ENCODE measurements at places on chromosomes 2 and 18.

DNA sequence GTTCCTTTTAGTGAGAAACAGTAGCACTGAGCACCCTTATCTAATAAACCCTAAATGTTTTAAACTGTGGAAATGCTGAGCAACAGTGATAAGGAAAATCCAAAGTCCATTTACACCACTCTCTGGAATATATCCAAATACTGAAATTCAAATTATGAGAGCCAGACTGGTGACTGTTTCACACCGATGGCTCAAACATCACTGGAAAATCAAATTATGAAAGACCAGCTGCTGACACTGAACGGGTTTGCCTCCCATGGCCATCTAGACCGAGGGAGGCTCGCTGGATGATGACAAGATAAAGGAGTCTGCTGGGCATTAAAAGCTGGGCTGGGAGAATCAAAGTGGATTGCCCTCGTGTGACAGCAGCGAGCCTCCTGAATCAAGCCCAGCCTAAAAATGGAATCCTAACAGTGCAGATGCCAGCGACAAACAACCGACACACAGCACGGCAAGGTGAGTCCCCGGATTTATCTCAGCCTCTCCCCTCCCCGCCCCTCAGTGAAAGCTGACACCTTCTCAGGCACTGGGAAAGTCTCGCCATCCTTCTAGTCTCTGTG lies 30.3 kb downstream of the SERPINE2 start:
- DNase-seq: peak; percentile 23

DNA sequence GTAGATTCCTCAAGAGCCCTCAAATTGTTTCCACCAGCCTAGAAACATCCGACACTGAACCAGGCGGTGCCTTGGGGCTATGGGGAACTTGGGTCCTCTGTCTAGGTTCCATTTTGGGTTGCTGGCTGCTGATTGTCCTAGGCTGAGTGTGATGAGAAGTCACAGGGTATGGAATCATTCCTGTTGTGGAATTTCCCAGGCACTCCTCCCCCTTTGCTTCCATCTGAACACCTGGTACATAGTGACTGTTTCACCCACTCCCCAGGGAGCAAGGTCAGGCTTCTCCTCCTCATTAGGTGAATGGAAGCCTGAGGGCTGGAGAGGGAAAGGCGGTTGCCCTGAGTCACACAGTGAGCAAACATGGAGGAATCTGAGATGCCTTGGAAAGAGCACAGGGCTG lies 4.5 kb downstream of the KIF3C start:
- DNase-seq: no peak

DNA sequence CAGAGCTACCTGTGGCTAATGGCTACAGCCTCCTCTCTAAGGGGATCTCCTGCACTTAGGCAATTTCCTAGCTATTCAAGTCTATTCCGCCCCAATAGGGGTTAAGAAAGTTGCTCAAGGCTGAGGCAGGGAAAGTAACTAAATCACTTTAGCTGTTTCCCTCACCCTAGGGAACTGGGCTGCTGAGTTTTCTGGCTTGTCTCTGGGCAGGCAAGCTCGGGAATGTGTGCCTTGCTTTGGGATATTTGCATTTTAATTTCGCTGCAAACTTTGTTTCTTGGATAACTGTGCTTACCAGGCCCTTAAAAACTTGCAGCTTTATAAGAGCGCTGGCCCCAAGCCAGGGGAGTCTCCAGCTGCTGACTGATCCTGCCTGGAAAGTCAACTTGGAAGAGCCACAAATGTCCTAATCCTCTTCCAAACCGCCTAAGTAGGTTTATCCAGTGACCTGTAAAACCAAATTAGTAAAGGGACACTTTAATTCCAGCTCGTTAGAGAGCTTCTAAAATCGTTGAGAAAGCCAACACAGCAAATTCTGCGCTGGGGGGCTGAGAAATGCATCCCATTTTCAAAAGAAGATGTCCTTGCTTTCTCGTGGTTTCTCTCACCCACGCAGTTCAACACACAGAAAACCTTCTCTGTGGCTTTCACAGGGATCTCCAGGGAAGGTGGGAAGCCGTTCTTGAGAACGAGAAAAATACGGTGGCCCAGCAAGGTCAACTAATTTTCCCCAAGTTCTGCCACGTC lies 59.5 kb upstream of the SP3 start:
- no peak for DNase-seq

GRCh38 chr18:61637319-61637718 lies 255.5 kb downstream of the RNF152 start:
- DNase-seq: no peak

- no peak for DNase-seq
Measured at GRCh38 chr18:72935744-72936143, 68.0 kb upstream of the NETO1 start.

GRCh38 chr18:49031511-49032188 lies 80.9 kb upstream of the SMAD7 start:
- DNase-seq: no peak

DNA sequence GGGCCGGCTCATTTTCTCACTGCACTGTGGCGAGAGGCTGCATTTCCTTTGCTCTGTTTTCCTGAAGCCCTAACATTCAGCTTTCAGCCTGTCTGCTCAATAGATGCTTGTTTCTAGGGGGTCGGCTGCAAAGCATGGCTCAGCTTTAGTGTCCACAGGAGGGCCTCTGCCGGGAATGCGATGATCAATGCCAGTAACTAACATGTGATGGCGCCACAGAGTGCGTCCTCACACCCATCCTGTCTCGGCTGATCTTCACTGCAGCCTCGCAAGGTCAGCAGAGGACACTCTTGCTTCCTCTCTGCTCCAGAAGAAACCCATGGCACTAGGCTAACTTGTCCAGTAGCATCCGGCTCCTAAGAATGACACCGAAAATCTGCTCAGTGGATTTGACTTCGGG lies 156.4 kb upstream of the PXDN start:
- no peak for DNase-seq

- DNase-seq: no peak
Measured at GRCh38 chr18:71707985-71708500, 836.1 kb downstream of the CBLN2 start.

- no peak for DNase-seq
Measured at GRCh38 chr2:220296174-220296573, 668.7 kb downstream of the SLC4A3 start.

DNA sequence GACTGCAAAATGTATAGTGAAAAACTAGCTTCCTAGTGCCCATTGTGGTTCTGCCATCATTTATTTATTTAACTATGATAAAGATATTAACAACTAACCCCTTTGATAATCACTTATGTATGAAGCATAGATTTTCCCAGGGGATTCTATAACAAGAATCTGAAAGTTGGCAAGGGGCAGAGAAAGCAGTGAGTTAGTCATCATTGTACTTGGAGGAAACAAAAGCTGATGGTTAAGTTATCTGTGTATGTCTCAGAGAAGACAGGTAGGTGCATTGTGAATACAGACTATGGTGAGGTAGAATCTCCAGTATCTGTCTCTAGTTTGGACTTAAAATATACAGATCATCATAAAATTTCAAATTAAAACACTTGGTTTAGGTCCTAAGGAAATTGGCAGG lies 2159.1 kb upstream of the CELF4 start:
- no peak for DNase-seq

GRCh38 chr2:207135801-207136457 lies 29.8 kb downstream of the KLF7 start:
- DNase-seq: no peak

- DNase-seq: no peak
Measured at GRCh38 chr18:70554854-70555445, 266.1 kb downstream of the SOCS6 start.

DNA sequence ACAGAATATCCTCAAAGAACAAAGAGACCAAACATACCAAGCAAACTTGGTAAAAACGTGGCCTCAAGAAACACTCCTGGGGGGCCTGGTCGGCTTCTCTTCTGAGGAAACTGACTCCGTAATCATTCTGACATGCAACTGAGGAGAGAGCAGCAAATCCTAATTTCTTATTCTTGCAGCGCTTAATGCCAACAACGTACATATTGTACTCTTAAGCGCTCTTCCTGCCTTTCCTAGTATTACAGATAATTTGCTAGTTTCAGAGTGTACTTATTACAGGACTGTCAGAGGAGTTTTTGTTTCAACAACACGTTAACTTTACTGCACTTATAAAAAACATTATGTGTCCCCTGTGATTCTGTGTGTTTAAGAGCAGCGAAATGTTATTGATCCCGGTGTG lies 64.9 kb downstream of the ZNF521 start:
- no peak for DNase-seq

DNA sequence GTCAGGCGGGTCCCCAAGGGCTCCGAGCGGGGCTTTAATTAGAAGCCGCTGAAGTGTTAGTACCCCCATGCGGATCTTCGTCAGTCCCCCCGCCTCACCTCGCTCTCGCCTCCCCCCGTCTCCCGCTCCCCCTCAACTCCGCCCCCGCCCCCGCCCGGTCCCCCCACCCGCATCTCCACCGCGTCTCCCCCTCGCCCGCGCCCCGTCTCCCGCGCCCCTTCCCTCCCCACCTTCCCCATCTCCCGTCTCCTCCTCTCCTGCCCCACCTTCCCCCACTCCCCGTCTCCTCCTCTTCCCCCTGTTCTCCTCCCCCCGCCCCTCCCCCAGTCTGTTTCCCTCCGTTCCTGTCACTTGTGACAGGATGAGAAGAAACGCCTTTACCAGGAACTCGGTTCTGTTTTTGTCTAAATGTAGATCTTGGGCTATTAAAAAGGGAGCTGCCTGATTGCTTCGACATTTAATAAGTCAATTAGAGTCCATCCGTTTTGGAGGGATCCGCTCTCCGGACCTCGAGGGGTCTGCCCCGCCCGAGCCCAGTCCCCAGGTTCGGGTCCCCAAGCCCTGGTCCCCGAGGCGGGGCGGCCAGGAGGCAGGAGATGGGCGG lies 969 bp upstream of the ALKAL2 start:
- DNase-seq: no peak

DNA sequence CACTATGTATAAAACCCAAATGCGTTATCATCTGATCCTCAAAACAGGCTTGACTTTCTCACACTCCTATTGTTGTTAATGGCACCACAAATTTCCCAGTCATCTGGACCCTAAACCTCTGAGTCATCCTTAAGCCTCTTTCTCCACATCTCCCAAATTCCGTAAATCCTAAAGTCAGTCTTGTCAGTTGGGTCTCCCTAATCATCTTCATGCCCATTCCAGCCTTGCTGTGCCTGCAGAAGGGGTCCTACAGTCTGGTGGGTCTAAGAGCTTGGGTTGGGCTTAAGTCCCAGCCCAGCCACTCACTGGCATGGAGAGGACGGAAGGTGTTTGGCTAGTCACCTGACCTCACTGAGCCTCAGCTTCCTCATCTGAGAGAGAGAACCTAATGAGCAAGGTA lies 265.1 kb upstream of the SIX3 start:
- DNase-seq: no peak

- no peak for DNase-seq
Measured at GRCh38 chr2:216017365-216017764, 4.0 kb upstream of the MREG start.

- no peak for DNase-seq
Measured at GRCh38 chr2:235812185-235812665, 318.4 kb downstream of the AGAP1 start.

DNA sequence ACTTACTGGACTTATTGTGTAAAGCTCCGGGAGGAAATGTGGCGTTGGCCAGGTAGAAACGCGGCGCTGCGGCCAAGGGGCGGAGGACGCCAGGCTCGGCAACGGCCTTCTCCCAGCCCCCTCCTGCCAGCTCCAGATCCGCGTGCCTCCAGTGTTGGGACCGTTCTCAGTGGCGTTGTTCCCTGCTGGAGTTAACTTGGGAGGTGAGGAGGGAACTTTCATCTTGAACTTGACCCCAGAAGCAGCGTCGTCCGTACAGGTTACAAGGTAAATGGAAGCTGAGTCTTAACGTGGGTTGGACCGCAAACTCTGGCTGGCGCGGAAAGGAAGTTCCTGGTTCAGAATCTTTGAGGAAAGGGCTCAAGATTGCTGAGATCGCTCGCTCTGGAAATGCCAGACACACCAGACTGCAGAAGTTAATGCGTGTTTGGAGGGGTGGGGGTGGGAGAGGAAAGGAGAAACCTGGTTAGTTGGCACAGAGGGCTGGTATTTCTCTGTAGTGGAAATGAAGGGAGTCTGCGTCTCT lies 1.3 kb downstream of the TANC1 start:
- peak; percentile 65 for DNase-seq

- DNase-seq: no peak
Measured at GRCh38 chr2:215392687-215393270, 43.1 kb downstream of the FN1 start.

GRCh38 chr18:25875551-25876240 lies 214.7 kb downstream of the SS18 start:
- DNase-seq: no peak

DNA sequence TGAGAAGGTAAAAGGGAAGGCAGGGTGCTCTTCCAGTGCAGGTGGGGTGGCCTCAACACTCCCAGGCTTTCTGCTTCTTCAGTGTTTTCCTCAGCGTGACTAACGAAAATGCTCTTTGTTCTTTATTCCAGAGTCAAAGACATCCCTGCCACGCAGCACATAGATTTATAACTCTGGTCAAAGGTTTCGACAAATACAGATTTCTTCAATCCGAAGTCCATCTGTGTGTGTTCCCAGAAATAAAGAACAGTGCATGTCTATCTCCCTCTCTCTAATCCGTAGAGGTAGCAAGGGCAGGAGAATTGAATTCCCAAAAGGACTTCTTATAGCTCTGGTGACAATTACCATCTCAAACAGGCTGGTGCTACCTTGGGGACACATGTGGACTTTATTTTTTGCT lies 26.4 kb upstream of the TDRD15 start:
- no peak for DNase-seq

DNA sequence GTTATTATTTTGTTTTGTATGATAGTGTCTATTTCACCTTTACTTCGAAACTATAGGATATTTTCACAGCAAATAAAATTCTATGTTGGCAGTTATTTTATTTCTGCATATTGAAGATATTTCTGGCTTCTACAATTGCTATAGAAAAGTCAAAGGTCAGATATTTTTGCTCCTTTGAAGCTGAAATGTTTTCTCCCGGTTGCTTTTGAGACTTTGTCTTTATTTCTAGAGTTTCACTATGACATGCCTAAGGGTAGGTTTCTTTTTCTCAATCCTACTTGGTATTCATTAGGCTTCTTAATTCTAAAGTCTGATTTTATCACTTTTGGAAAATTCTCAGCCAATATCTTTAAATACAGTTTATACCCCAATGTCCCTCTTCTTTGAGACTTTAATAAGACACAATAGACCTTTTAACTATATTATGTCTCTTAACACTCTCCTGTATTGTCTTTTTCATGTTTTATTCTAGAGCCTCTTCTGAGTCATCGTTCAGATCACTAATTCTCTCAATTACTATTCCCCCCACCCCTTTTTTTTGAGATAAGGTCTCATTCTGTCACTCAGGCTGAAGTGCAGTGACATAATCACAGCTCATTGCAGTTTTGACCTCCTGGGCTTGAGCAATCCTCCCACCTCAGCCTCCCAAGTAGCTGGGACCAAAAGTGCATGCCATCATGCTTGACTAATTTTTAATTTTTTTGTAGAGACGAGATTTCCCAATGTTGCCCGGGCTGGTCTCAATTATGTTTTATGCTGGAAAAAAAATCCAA lies 50.5 kb downstream of the USP37 start:
- no peak for DNase-seq

DNA sequence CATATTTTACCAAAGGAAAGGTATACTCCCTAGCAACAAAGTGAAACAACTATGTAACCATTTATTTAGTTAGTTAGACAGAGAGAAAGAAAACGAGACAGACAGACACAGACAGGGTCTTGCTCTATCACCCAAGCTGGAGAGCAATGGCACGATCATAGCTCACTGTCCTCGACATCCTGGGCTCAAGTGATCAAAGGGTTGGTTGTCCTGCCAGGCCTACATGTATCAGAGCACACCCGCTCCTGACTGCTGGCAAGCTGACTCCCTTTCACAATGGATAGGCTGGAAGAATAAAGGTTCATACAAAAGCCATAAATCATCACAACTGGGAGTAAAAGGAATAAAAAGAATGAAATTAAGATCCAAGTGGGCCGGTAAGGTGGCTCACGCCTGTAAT lies 53.5 kb downstream of the ATL2 start:
- DNase-seq: no peak

- no peak for DNase-seq
Measured at GRCh38 chr18:33781429-33781828, 203.4 kb downstream of the ASXL3 start.
